ENCODE measurements at places on chromosomes 1 and 21.

- no peak for DNase-seq
Measured at GRCh38 chr1:231639819-231640218, 13.2 kb downstream of the DISC1 start.

- no peak for DNase-seq
Measured at GRCh38 chr21:35783721-35784120, 276.6 kb downstream of the SETD4 start.

GRCh38 chr1:101587741-101588140 lies 350.9 kb downstream of the S1PR1 start:
- DNase-seq = no peak

DNA sequence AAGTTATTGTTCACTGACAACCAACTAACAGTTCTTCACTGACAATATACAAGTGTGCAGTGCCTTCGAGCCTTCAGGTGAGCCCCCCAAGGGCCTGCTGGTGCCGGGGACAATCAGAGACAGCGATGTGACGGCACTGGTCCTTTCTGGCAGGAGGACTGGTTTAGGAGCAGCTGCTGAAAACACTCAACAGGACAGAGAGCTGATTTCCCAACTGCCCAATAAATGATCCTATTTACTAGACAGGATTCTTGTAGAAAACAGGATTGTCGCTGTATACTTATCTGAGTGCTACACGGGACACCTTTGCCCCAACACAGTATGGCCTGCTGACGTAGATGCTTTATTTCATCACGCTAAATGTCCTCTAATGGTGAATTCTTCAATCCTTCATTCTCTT lies 65.4 kb downstream of the TP53BP2 start:
- DNase-seq = no peak

GRCh38 chr1:110053552-110054428 lies 16.7 kb downstream of the ALX3 start:
- peak; percentile 27 for DNase-seq

DNA sequence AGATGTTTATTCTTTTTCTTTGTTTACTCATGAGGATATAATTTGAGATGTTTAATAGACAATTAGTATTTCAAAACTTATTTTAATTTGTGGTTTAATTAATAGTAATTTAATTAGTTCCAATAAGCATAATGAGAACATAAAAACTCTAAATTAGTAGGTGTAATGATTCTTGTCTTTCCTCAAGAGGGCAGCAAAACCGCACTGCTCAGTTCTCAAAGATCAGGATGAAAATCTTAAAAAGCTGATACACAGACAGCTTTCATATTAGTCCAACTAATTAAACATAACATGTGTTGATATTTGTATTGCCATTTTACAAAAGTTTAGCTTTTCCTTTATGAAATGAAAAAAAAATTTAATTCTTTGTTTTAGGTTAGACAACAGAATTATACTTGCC lies 106.7 kb upstream of the C21orf91 start:
- DNase-seq = peak; percentile 1

- DNase-seq = no peak
Measured at GRCh38 chr1:71733121-71733520, 549.2 kb downstream of the NEGR1 start.

DNA sequence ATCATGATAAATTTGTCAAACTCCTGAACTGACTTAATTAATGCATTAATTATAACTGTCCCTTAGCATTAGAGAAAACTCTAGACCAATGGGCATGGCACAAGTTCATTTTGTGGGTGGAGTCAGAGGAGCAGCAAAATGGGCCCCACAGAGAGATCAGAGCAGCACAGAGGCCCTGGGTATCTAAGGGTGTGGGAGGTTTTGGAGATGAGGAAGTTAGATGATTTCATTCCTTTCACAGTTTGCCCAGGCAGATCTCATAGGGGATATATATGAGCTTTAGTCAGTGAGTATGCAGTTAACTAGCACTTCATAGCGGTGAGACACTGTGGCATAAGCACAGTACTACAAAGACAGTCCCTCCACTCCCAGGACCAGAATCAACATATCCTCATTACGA lies 117.3 kb downstream of the MAB21L3 start:
- no peak for DNase-seq

- no peak for DNase-seq
Measured at GRCh38 chr1:18513995-18514394, 33.3 kb downstream of the KLHDC7A start.

GRCh38 chr1:16013220-16013907 lies 4.5 kb downstream of the HSPB7 start:
- DNase-seq = no peak

GRCh38 chr1:15423355-15424077 lies 13.8 kb downstream of the EFHD2 start:
- no peak for DNase-seq

DNA sequence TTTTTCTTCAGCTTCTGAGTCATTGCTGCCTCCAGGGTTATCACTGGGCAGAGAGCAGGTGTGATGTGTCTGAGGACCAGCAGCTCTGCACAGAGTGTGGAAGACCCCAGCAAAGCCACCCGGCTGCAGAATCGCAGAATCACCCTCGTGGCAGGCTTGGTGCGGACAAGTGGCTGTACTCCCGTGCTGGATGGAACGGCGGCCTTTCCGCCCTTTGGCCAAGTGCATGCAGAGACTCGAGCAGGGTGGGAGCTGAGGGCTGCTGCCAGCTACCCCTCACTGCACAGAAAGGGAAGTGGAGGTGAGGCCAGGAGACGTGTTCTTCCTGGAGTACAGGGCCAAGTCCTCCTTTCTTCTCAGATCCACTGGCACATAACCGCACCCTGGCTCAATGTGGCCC lies 162.5 kb downstream of the PCBP3 start:
- no peak for DNase-seq

- DNase-seq = no peak
Measured at GRCh38 chr1:96487971-96488370, 233.6 kb upstream of the PTBP2 start.

DNA sequence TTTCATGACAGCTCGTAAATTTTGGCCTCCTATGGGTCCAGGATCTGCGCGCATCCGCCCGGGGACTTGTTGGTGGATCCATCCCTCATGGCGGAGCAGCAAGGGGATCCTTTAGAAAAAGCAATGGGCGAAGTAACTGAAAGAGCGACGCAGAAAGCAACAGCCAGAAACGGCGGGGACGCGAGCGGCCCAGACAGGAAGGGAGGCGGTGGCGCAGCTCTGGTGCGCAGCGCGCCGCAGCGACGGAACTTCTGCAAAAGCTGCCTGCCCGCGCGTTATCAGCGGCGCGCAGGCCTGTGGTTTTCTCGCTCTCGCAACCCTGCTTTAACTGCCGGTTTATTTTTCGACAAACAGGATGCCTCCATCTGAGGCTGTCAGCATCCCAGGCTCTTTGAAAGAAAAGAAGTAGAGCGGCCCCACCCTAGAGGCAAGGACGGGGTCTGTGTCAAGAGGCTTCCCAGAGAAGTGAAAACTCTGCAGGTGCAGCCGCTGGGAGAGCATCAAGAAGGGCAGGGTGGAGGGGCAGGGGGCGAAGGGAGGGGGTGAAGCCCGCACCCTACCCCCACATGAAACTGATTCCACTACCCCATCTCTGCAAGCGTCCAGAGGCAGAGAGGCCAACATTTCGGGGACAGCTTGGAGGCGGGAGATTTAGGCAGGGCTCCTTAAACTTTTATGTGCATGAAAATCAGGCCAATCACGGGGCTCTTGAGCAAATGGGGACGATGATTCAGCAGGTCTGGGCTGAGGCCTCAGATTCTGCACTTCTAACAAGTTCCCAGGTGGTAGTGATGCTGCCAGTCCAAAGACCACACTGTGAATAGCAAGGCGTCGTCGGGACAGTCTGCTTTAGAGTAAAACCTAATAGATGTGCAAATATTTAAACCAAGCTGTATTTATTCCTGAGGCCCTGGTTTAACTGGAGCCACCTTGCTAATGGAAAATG lies 22.2 kb downstream of the RUNX1 start:
- DNase-seq = no peak

DNA sequence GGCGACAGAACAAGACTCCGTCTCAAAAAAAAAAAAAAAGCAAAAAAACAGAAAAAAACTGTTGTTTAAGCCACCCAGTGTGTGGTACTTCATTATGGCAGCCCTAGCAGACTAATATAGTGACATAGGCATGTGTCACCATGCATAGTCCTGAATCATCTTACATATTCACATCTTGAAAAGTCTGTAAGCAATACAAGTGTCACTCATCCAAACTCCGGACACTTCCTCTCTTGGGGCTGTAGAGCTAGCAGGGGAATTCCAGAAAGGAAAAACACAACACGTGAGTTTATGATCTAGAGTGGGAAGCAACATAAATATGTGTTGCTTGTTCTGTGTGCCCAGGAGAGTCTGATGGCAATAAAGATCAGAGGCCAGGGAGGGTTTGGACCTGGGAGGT lies 81.6 kb upstream of the KCNE2 start:
- no peak for DNase-seq

DNA sequence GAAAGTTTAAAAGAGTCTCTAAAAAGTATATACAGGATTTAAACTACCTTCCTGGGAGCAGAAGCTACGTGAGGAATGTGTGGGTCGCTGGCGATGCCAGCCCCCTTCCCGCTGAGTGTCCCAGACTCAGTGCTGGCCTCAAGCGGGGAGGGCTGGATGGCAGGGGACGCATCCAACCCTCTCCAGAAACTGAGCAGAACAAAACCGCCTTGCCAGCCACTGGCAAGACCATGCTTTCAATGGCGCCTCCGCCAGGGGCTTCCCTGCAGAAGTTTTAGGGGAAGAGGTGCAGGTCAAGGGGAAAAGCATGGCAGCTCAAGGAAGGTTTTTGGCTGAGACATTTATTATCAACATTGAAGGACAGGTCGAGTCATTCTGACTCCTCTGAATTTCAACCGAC lies 26.1 kb downstream of the NADK start:
- DNase-seq = no peak

DNA sequence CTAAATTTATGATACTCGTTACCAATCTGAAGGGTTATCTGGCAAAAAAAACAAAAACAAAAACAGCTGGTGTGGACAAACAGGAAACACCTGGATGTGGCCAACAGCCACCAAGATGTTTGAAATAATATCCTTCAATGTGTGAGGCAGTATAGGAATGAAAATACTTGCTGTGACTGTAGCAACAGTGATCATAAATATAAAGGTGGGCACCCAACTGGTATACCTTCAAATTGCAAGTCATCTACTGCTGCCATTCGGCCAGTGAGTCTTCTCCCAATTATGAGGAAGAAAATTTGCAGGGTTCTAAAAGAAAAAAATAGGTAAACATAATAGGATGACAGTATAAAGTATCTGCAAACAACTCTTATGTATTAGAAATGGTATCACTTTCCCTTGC lies 916 bp downstream of the YIPF1 start:
- DNase-seq = no peak

- no peak for DNase-seq
Measured at GRCh38 chr1:227929751-227930472, 17.8 kb downstream of the WNT9A start.

- DNase-seq = no peak
Measured at GRCh38 chr1:231248778-231249177, 7.8 kb downstream of the GNPAT start.

DNA sequence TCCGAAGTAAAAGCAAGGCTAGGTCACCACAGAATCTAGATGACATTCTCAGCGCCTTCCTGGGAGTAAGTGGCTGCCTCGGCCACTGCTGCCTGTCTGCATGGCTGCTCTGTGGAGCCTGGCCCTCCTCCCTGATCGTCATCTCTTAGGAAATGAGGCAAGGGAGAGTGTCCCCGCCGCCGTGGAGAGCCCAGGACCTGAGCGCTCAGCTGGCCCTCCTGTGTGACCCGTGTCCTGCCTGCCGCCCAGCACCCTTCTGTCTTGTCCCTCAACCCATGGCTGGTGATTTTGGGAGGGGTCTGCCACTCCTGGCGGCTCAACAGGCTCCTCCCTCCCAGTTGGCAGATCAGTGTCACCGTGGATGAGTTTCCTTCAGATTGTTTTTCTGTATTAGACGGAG lies 156.4 kb upstream of the COL6A1 start:
- DNase-seq = no peak

DNA sequence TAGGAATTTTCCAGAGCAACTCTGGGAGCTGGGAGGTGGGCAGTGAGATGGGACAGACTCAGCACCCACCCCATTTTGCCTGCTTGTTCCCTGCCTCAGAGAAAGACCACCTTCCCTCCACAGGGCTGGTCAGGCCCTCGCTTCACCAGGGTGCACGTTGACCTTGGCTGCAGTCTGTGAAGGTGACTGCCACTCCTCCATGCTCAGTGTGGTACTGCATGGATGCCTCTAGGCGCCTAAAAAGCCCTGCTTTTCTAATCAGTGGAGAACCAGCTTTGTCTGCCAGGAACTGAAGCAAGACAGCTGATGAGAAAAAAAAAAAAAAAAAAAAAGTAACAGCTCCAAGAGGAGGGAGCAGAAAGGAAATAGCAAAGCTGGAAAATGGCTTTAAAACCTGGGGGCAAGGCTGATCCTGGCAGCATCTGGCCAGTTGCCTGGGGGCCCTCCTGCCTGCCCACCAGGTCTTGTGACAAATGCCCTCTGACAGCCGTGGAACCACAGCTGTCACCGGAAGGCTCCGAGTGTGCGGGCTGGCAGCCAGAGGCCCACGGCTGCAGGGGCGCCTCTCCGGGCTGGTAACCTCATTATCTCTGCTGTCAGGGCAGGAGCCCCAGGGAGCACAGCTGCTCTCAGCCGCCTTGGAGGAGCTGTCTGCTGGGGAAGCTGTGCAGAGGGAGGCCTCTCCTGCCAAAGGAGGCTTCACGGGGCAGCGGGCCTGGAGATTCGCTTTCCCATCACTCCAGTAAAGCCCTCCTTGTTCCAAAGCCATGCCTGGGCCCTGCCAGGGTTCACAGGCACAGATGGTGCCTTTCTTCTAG lies 13.7 kb downstream of the KIAA1614 start:
- no peak for DNase-seq

DNA sequence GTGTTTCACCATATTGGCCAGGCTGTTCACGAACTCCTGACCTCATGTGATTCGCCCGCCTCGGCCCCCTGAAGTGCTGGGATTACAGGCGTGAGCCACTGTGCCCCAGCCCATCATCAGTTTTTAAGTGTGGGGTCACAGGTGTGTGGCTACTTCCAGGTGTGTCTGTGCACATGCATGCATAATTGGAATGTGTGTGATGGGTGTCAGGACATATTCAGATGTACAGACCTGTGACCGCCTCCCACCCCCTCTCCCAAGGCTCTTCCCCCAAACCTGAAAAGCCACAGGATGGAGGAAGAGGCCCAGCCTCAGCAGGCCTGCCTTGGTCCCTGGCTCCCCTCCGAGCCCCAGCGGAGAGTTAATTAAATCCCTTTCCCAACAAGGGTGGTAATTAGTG lies 37.3 kb upstream of the CSF3R start:
- no peak for DNase-seq

DNA sequence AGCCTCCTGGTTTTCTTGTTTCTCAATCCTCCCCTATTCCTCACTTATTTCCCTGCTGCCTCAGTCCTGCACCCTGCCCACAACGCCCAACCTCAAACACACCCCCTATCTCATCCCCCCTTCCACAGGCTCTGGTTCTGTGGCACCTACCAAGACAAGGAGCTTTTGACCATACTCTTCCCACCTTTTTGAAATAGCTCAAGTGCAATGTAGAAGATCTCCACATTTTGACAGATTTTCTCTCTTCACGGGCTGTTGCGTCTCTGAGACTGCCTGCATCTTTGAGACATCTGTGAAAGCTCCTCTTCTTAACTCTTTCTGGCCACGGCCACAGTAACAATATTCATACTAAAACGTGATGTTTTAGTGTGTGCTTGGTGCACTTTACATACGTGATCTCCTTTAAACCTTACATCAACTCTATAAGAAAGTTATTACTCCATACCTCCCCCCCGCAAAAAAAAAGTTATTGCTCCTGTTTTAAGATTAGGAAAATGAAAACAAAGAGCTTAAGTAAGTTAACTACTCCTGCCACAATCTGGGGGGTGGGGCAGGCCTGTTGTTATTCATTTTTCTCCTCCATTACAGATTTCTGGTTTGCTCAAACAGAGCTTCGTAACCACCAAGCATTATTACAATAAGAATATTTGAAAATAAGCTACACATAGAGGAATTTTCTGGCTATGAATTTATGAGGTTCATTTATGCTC lies 1.8 kb upstream of the SERBP1 start:
- DNase-seq = no peak
